ENCODE measurements at places on chromosomes 16 and 17.

GRCh38 chr16:8720080-8720966, 45.9 kb downstream of the ABAT start:
- no peak for DNase-seq

GRCh38 chr16:85610059-85610445, 3.1 kb upstream of the GSE1 start:
- no peak for DNase-seq

GRCh38 chr17:56595108-56595418, 1.6 kb downstream of the NOG start:
- DNase-seq, result no peak

DNA sequence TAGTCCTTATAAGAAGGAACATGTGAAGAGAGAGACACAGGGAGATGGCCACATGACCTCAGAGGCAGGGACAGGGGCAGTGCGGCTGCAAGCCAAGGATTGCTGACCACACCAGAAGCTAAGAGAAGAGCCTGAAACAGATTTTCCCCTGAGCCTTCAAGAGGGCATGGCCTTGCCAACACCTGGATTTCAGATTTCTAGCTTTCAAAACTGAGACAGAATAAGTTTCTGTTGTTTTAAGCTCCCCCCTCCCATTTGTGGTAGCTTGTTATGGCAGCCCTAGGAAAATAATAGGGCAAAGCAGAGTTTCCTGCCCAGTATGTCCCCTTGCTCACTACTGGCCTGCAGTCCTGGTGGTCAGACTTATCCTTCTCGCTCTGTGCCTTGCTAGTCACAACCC, 204.5 kb downstream of the CCDC182 start:
- DNase-seq, result no peak

- DNase-seq, result no peak
Measured at GRCh38 chr16:79601092-79601930, 774 bp upstream of the MAF start.

DNA sequence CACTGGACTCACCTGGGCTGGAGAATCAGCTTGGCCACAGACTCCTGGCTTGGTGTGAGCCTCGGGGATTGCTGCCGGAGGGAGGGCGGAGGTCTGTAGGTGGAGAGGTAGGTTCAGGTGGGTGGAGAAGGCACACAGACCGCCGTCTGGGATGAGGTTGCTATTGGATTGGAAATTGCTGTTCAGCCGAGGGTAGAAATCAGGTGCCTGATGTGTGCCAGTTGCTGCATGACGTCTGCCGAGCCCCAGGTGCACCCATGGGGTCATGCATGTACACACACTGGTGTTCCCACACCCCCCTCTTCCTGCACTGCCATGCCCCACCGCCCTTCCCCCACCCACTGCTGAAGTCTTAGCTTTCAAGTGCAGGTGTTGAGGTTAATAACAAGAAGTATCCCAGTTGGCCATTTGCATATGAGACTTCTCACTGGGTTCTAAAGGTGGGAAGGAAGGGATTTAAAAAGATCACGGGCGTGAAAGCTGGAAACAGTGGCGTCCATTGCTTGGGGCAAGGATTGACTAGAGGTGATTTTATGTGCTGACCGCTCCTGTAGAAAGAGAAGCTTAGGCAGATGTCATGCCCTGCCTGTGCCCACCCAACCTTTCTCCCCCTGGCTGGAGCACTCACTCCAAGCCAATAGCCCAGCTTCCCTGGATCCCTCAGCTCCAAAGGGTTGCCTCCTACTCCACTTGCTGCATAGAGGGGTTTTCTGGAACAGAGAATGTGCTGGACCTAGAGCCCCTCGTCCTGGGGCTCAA, 193.6 kb downstream of the CCDC182 start:
- no peak for DNase-seq

DNA sequence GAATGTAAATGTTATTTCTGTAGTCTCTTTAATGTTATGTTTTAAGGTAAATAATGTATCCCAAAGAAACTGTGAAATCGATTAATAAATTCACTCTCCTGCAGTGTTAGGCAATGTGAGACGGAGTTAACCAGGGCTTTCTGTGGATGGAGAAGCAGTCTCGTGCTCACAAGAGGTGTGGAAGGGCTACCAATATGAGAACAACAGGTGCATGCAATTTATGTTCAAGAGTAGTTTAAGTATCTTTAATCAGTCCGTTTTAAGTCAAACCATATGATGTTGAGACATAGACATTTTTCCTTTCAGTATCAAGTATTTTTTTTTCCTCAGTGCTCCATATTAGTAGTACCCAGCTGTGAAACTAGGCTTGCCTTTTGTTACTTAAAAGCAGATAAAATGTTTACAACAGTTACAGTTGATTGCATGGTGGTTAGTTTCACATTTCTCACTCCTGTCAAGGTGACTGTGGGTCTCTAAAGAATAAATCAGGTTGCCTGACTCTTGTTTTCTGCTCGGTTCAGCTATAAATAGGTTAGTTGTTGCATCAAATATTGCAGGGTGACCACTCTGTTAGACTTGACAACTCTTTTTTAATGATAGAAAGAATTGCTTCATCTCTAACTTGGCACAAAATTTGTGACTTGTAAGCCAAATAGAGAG, 54.4 kb downstream of the COX10 start:
- DNase-seq, result no peak

GRCh38 chr16:50120711-50121110, 32.4 kb upstream of the TENT4B start:
- DNase-seq, result no peak

DNA sequence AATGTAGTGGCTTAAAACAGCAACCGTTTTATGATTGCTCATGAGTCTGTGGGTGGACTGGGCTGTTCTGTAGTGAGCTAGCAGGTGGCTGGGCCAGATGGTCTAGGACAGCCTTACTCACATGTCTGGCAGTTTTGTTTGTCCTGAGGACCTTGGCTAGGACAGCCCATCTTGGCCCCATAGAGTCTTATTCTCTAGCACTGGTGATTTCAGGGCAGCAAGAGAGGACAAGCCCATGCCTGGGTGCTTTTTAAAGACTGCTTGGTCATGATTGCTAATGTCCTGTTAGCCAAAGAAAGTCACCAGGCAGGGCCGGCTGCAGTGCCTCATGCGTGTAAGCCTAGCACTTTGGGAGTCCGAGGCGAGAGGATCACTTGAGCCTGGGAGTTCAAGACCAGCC, 139.8 kb downstream of the KATNIP start:
- no peak for DNase-seq

- DNase-seq, result no peak
Measured at GRCh38 chr17:55426851-55427586, 5.4 kb upstream of the MMD start.

DNA sequence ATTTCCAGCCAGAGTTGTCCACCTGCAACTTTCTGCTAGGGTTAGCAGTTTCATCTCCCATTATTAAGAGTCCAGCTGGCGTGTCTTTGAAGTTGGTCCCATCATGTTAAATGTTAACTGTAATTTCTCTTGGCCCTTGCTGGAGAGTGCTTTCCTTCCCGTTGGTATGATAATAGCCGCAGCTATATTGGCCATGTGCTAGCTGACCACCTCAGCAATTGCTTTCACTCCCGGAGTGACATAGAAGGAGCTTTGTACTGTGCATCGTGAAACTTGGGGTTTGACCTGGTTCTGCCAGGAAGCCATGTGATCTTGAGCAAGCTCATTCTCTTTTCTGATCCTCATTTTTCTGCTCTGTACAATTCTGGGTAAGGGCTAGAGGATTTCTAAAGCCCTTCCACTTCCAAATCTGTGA, 81.0 kb upstream of the TBX2 start:
- DNase-seq, result no peak

DNA sequence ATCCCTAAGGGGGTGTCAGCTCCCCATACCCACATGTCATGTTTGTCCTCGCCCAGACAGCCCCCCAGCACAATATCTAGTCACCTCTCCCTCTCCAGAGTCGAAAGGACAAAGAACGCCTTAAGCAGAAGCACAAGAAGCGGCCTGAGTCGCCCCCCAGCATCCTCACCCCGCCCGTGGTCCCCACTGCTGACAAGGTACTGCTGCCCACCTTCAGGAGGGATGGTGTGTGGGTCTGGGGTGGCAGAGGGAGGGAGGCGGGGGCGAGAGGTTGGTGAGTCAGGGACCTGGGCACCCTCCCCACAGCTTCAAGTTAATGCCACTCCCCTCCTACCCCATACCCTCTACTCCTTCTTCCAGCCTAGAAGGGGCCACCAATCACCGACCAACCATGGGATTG, 7.5 kb downstream of the MLLT6 start:
- no peak for DNase-seq

DNA sequence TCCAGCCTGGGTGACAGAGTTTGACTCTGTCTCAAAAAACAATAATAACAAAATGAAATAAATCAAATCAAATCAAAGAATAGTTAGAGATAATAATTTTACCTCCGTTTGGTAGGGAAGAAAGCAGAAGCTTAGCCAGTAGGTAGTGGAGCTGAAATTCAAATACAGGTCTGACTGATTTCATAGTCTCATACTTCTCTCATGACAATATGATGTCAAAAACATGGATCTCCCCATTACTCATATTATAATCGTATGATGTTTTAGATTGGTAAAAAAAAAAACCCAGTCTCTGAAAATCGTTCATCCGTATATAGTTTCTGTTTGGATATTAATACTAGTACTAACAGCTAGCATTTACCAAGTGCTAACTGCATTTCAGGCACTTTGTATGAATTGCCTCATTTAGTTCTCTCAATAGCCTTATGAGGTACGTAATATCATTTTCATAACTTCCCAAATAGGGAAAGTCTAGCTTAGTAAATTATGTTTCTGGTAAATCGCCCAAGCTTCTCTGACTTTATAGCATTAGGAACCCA, 48.7 kb downstream of the CDH8 start:
- DNase-seq, result no peak

DNA sequence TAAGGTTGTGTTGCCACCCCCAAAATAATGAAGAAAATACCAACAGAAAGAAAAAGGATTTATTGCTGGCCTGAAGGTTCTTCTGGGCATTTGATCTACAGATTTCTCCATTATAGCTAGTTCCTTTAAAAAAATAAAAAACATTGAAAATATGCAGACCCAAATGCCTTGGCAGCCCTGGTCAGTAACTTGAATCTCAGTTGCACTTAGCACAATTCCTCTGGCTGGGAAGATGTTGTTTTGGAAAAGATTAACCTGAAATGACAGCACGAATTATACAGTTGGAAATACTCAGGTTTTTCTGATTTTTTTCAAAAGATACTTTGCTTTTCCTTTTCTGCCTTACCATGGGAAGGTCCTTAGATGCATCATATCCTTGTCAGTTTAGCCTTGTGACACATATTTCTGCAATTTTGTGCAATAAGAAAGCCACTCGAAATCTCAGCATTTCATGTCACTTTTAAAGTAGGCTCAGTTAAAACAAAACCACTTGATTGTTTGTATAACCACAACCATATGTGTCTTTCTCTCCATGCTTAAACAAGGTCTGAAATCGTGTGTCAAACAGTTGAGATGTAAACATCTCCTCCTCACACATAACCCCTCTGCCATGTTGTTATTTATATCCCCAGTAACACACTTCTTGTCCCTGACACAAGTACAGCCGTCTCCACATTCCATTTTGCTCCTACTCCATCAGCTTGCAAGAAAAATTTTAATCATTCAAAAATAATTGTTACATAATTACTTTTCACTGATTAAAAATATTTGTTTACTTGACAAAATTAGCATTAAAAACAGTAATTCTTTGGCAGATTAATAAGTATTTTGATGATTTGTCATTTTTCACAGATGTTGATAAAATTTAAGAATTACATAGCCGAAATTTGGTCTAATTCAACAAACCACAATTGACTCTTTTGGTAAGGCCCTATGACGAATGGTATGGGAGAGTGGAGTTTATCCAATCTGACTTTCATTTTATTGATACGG, 61.1 kb downstream of the SIAH1 start:
- DNase-seq, result no peak

GRCh38 chr16:54244061-54244886, 42.3 kb downstream of the IRX3 start:
- DNase-seq, result no peak

- no peak for DNase-seq
Measured at GRCh38 chr16:22961206-22961605, 147.2 kb downstream of the HS3ST2 start.

DNA sequence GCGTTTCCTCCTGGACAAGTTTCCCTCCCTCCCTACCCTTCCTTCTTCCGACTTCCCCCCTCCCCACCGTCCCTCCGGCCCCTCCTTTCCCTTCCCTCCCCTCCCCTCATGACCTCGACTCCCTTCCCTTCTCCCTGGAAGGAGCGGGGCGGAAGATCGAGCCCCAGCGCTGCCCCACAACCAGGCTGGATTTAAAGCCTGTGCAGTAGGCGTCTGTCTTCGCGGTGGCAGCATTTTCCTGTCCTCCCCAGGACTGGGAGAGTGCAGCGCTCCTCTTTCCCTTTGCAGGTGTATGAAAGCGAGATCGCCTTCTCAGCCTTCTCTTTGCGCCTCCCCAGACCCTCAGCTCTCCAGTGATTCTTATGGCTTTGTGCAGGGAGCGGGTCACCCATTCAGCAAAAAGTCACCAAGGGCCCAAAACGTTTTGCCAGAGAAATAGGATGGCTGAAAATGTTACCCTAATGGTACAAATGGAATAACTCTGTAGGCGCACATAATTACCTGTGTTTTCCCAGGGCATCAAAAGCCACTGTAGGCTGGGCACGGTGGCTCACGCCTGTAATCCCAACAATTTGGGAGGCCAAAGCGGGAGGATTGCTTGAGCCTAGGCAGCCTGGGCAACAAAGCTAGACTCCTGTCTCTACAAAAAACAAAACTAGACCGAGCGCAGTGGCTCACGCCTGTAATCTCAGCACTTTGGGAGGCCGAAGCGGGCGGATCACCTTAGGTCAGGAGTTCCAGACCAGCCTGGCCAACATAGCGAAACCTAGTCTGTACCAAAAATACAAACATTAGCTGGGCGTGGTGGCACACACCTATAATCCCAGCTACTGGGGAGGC, 40.8 kb downstream of the SLFN12L start:
- DNase-seq, result no peak

- no peak for DNase-seq
Measured at GRCh38 chr16:57474671-57475661, 11.3 kb downstream of the DOK4 start.

- no peak for DNase-seq
Measured at GRCh38 chr17:74979408-74980146, 7.0 kb upstream of the HID1 start.

All from activated CD4-positive, alpha-beta T cell treated with anti-CD3 and anti-CD28 coated beads, Interleukin-2, amount 50 U/mL, for 4 hours (primary cell).